Activated CD4-positive, alpha-beta T cell treated with anti-CD3 and anti-CD28 coated beads, Interleukin-2, amount 50 U/mL, for 1 hour (primary cell): ENCODE measurements at places on chromosomes 6 and 20.

DNA sequence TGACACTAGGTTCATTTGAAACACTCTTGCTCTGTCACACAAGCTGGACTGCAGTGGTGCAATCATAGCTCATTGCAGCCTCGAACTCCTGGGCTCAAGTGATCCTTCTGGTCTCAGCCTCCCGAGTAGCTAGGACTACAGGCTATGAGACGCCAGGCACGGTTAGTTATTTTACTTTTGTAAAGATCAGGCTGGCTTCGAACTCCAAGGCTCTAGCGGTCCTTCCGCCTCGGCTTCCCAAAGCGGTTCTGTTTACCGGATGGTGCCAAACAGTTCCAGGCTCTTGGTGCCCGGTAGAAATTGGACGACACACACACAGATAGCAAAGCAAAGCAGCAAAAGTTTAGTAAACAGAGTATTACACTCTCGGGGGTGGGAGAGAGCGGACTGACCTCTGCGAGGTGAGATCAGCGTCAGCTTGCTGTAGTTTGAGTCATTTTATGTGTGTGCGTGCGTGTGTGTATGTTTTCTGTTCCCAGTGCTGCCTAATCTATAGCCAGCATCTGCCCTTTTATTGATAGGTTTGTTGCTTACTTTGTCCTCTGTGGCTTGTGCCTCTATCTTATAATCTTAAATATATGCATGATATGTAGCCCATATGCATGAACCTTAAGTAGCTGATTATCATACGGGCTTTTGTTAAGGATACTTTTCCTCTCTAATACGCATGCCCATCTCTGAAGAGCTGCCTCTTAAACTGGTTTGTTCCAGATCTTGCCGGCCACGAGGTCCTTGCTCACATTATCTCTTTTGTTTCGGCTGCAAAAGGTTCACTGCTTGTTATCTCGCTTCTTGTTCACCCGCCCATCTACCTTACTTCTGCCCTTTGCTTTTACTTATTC lies 75.2 kb downstream of the OR2B2 start:
- peak; percentile 30 for DNase-seq

- no peak for DNase-seq
Measured at GRCh38 chr6:110703906-110704594, 111.2 kb downstream of the CDK19 start.

- DNase-seq, result peak; percentile 58
Measured at GRCh38 chr6:34236131-34236442, 586 bp upstream of the HMGA1 start.

GRCh38 chr20:14505476-14505875 lies 168.1 kb upstream of the FLRT3 start:
- no peak for DNase-seq

DNA sequence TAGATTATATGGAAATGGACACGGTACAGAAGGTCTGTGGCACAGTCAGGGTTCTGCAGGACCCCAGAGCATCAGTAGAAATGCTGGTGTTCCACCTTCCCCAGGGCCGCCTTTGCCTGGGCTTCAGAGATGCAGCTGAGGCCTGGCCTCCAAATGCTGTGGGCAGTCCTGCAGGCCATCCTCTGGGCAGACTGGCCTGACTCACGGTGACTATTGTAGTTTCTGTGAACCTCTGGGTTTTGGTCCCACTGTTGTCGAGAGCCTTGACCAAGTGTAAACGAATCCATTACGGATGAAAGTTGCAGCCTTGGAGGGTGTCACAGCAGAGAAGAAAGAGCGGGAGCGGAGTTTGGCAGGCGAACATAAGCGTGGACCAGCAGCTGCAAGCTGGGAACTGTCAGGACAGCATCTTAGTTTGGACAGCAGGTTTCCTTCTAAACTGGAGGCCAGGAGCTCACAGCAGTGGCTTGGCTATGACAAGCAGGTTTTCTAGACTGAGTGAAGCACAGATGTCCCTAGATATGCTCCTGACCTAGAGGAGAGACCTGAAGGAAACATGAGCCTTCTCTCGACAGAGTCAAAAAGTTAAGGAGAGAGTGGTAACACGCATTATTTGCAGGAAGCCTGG lies 46.2 kb upstream of the BCLAF1 start:
- DNase-seq, result no peak

GRCh38 chr20:8870652-8871051 lies 198.2 kb upstream of the PLCB4 start:
- no peak for DNase-seq

DNA sequence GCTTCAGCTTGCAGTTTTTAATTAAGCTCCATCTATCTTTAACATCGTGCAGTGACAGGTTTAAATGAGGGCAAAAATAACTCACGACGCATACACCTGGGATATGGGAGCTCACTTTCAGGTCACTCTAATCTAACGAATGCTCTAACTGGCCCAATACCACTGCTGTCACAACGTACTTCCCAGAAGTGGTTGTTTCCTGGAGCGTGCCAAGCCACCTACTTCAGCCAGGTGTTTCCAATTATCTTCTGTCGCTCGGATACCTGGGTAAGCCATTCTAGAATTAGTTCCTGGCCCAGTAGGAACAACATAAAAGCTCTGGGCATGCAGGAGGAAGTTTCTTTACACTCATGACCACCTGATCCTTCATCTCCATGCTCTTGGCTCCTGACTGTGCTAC lies 147.4 kb downstream of the FOXC1 start:
- no peak for DNase-seq

GRCh38 chr20:62728781-62729300 lies 20.2 kb downstream of the NTSR1 start:
- no peak for DNase-seq

- DNase-seq, result no peak
Measured at GRCh38 chr6:169752074-169752623, 727 bp downstream of the ERMARD start.

DNA sequence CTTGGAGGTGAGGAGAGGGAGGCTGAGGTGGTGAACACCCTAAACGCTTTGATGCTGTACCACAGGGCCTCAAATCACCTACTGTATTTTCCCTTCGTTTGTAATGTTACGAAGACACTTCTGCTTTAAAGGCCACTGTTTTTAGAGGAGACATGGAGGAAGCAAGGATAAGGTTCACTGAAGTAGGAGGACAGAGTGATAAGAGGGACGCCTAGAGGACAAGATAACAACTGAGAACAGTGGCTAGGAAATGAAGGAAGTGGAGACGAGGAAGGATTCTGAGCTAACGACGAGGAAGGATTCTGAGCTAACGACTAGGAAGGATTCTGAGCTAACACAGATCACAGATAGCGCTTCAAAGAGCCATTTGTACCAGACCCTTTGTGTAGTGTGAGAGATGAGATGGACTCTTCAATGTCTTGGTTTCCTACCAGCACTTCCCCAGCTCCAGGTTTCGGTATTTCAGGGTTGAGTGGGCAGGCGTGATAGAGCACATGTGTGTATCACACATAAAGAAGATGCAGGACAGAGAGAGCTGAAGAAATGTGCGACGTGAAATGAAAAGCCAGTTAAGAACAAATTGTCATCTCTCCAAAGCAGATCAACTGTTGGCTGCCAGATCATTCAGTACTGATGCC lies 7.5 kb downstream of the SF3B5 start:
- no peak for DNase-seq

DNA sequence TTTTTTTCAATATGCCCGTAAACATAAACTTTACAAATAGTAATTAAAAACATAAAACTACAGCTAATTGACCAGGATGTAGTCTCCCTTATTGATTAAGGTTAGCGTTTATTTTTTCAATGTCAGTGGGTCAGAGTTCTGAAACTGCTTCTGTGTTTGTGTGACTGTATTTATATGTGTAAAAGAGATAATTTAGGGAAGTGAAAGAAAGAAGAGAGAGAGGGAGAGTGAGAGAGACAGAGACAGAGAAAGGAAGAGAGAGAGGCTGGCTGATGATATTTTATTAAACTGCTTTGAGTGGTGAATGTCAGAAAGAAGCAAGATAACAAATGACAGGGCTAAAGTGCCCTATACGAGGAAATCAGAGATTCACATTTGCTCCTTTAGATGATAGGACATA lies 266.1 kb upstream of the PTCHD4 start:
- DNase-seq, result no peak

GRCh38 chr6:35640017-35640664 lies 48.6 kb downstream of the FKBP5 start:
- DNase-seq, result no peak

GRCh38 chr20:25283221-25283951 lies 35.5 kb downstream of the PYGB start:
- no peak for DNase-seq

GRCh38 chr6:15922510-15923250 lies 206.2 kb upstream of the MYLIP start:
- no peak for DNase-seq

- no peak for DNase-seq
Measured at GRCh38 chr20:38270869-38271605, 10.5 kb upstream of the KIAA1755 start.

- DNase-seq, result no peak
Measured at GRCh38 chr20:39019027-39019426, 56.9 kb downstream of the DHX35 start.

DNA sequence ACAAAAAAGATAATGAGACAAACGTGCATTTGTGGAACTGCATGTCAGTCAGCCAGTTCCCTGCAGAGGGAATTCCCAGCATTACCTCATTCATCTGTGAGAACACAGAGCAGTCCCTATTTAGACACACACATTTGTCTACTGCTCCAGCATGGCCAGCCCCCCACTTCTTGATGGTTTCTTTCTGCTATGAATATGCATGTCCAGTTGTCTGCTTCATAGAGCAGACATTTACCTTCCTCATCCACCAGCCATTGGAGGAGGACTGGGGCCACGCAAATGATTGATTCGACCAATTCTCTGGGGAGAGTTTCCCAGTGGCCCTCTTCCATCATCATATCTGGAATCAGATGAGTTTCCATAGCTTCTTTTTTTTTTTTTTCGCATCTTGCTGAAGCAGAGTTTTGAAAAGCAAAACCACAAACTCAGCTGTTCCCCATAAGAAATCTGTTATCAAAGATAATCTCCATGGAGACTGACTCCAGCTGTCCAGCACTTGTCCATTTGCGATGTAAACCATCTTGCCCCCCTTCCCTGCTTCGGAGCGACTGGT lies 11.8 kb downstream of the ENPP1 start:
- no peak for DNase-seq

GRCh38 chr6:36578431-36578830 lies 15.7 kb upstream of the SRSF3 start:
- no peak for DNase-seq

- no peak for DNase-seq
Measured at GRCh38 chr6:157033428-157034140, 256.4 kb downstream of the ARID1B start.

GRCh38 chr6:129605967-129606366 lies 104.0 kb downstream of the ARHGAP18 start:
- no peak for DNase-seq

- DNase-seq, result no peak
Measured at GRCh38 chr20:57774951-57775350, 65.1 kb upstream of the PMEPA1 start.

DNA sequence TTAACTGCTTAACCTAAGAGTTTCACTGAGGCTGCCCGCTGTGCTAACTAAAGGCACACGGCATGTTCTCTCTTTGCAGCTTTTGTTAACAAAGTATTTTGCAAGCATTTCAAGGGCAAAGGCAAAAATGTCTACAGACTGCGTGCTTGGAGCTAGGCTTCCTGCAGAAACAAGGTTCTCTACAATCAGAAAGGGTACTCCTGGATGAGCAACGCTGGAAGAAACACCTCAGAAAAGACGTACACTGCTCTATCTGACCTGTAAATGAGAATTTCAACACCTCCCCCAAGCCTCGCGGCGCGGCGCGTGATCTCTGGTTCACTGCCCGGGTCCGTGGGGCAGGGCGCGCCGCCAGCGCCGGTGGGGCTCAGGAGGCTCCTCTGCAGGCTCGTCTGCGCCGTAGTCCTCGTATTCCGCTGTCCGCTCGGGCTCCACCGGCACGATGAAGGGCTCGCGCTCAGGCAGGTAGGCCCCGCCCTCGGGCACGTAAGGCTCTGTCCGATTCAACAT lies 120.9 kb downstream of the COL12A1 start:
- DNase-seq, result no peak

GRCh38 chr6:150006961-150007464 lies 18.3 kb downstream of the RAET1L start:
- DNase-seq, result peak; percentile 41

GRCh38 chr6:116018976-116019375 lies 41.7 kb downstream of the FRK start:
- DNase-seq, result no peak

GRCh38 chr20:50332491-50332980 lies 141.9 kb downstream of the CEBPB start:
- DNase-seq, result no peak

GRCh38 chr6:151765444-151765886 lies 42.0 kb upstream of the ESR1 start:
- peak; percentile 16 for DNase-seq

GRCh38 chr20:34389206-34389953 lies 26.3 kb downstream of the ITCH start:
- DNase-seq, result no peak

DNA sequence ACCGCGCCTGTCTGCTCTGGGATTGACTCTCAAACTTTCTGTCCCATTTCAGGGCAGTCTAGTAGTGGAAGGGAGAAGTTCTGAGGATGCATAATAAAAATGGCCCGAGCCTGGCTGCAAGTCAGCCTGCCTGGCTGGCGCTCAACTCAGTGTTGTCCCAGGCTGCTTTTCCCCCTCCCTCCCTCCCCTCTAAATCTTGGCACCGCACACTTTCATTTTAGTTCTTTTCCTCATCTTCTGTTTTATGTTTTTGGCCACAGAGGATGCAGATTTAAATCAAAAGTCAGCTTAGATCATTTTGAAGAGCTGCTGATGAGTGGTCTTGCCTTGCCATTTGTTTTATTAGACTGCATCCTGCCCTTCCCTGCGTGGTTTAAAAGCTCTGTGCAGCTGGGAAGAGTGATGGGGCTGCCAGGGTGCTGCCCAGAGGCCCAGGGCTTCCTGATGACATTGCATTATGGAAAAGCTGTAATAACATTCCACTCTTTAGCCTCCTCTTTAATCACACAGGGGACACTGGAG lies 6.5 kb upstream of the UQCC2 start:
- DNase-seq, result no peak

GRCh38 chr20:7371518-7372163 lies 568.6 kb downstream of the HAO1 start:
- no peak for DNase-seq

DNA sequence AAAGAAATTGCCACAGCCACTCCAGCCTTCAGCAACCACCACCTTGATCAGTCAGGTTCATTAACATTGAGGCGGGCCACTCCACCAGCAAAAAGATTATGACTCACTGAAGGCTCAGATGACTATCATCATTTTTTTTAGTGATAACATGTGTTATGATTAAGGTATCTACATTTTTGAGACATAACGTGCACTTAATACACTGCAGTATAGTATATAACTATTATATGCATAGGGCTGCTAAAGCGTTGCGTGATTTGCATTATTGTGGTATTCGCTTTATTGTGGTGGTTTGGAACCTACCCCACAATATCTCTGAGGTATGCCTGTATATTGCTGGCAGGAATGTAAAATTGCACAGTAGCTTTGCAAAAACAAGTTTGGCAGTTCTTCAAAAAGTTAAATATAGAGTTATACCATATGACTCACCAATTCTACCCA lies 6.8 kb upstream of the RIPK1 start:
- no peak for DNase-seq
